Heart left ventricle (tissue), 16 donors: ENCODE measurements at places on chromosomes 13 and 19.

- H3K4me3 ChIP-seq: no peak overlapping the region
- H3K36me3 ChIP-seq: peaks cover 5% of the 10 kb centered on the region
- H3K27ac ChIP-seq: no peak overlapping the region
- H3K4me1 ChIP-seq: peaks cover 92% of the 10 kb centered on the region
These were observed 9.1 kb downstream of the MBNL2 start for GRCh38 chr13:97231118-97231828.

DNA sequence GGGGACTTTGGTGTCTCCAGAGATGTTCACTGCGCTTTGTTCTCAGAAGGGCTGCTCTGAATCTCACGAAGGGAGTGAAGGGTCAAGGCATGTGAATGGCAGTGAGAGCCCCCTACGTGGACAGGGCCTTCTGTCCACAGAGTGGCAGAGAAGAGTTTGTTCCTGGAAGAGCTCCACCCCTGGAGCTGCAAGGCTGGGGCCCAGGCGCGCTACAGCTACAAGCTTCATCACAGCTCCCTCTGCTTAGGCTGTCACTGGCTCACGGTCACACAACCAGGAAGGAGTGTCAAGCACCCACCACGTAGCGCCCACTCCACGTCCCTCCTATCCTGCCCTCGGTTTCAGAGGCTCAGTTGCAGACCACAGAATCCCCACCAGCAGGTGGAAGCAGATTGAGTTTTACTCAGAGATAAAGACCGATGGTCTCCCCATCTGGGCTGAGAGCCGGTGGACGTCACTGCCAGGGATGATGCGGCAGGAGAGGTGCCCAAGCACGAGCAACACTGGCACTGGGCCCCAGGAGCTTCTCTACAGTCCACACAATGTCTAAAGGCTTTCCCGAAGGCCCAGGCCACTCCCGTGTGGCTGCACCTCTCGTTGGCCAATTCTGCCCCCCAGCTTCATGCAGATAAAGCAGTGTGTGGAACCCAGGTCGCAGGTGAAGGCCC, 23.0 kb upstream of the TFDP1 start:
- no peaks in the 10 kb centered on the region for H3K4me1 ChIP-seq
- H3K4me3 ChIP-seq: no peak overlapping the region

GRCh38 chr13:40994581-40995230, 24.4 kb downstream of the ELF1 start:
- no peaks in the 10 kb centered on the region for H3K27me3 ChIP-seq
- H3K4me1 ChIP-seq: no peaks in the 10 kb centered on the region
- H3K27ac ChIP-seq: no peak overlapping the region
- no peaks in the 10 kb centered on the region for H3K36me3 ChIP-seq
- no peak for DNase-seq

DNA sequence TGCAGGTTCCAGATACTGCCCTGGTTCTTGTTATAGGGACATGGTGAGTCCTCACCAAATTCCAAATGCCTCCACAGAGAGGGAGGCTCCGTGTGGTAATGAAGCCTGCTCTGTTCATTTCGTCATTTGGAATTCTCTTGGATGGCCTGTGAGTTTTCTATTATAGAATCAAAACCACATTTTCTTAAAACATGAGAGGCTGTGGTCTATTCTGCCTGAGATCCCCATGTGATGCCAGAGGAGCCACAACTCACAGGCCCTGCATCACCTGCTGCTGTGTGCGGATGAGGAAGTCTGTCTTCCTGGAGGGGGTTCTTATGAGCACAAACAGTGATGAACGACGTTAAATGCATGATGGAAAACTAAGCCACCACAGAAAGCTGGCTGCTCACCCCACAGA, 264.4 kb downstream of the UQCRFS1 start:
- H3K27ac ChIP-seq: no peak overlapping the region
- H3K4me3 ChIP-seq: no peak overlapping the region

DNA sequence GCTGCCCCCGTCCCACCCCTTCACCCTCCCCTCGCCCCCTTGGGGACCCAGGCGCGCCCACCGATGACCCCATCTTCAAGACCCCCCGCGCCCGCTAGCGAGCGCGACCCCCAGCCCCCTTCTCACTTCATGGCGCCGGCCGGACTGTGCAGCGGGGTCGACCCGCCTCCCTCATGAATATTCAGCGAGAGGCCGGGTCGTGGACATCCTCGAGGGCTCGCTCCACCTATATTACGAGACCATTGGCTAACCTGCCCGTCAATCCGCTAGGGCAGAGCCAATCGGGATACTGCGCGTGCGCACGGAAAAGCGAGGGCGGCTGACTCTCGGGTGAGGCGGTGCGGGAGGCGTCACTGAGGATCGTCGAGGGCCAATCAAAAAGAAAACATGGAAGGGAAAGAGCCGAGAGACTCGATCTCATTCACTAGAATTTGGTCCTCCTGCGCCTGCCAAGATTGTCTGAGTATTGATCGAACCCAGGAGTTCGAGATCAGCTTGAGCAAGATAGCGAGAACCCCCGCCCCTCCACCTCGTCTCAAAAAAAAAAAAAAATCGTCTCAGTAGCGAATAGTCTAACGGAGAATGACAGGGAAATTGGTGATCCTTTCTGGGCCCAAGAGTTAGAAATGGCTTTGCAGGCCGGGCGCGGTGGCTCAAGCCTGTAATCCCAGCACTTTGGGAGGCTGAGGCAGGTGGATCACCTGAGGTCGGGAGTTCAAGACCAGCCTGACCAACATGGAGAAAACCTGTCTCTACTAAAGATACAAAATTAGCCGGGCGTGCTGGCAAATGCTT, at the start of gene ERCC2:
ERCC2 (minus strand) TSS at position 164 of the 795 bp plus-strand sequence; CDS start at position 131, 33 bp downstream.
- no peaks in the 10 kb centered on the region for H3K27me3 ChIP-seq
- DNase-seq: peak; percentile 99
- peak within 1 kb of the TSS; percentile 78 for H3K27ac ChIP-seq
- H3K4me1 ChIP-seq: peaks cover 6% of the 10 kb centered on the region
- no peaks in the 10 kb centered on the region for H3K36me3 ChIP-seq

GRCh38 chr19:41701401-41702075, 6.9 kb upstream of the CEACAM5 start:
- no peaks in the 10 kb centered on the region for H3K36me3 ChIP-seq
- no peaks in the 10 kb centered on the region for H3K4me1 ChIP-seq
- DNase-seq: no peak
- no peak overlapping the region for H3K27ac ChIP-seq
- H3K27me3 ChIP-seq: peaks cover 2% of the 10 kb centered on the region
- no peak overlapping the region for H3K4me3 ChIP-seq

DNA sequence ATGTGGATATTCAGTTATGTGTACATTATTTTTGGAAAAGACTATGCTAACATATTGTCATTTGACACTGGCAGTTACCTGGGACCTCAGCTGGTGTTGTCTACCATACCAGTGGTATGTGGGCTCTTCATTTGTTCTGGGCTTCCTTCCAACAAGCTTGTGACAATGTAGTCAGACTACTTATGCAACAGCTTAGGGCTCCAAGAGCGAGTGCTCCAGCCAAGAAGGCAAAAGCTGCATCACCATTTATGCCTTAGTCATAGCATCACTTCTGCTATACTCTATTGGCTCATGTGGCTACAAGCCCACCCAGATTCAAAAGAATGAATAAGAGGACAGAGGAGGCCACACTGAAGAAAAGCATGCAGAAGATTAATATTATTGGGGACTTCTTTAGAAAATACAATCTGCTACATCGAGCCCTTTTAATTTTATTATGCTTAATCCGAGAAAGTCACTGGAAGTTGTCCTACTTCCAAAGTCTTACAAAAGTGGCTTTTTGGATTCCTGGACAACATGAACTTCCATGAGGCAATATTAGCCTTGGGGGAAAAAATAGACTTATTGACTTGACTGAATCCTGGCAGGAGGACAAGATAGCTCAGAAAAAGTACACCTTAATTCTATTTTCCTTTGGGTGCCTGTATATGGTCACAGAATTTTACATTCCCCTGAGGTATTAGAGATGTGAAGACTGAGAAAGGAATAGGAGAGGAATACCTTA, 529.4 kb upstream of the HTR2A start:
- H3K27me3 ChIP-seq: no peaks in the 10 kb centered on the region
- no peak overlapping the region for H3K27ac ChIP-seq
- peak; percentile 46 for DNase-seq
- no peaks in the 10 kb centered on the region for H3K36me3 ChIP-seq
- no peaks in the 10 kb centered on the region for H3K4me1 ChIP-seq

- H3K4me1 ChIP-seq: peaks cover 29% of the 10 kb centered on the region
- peak overlapping the region; percentile 96 for H3K27ac ChIP-seq
- H3K4me3 ChIP-seq: peak overlapping the region; percentile 67
- H3K36me3 ChIP-seq: no peaks in the 10 kb centered on the region
- no peaks in the 10 kb centered on the region for H3K27me3 ChIP-seq
These were observed 1.0 kb downstream of the HIF3A start for GRCh38 chr19:46297700-46298478.
